ENCODE measurements at places on chromosomes 1 and 21.
A peak's percentile ranks its signal among the peaks of the same experiment; 100 is the strongest.

- DNase-seq: no peak
These were observed 18.9 kb downstream of the FGGY start for GRCh38 chr1:59315529-59316463.

- no peak for DNase-seq
These were observed 86.5 kb upstream of the KAZN start for GRCh38 chr1:14511796-14512585.

DNA sequence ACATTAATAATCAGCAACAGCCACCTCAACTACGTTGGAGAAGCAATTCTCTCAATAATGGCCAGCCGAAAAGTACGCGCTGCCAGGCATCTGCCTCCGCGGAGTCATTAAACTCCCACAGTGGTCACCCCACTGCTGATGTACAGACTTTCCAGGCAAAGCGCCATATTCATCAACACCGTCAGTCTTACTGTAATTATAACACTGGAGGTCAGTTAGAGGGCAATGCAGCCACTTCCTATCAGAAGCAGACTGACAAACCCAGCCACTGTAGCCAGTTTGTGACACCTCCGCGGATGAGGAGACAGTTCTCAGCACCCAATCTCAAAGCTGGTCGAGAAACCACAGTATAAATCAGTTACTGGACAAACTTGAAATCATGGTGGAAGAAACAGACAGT is 93.9 kb downstream of the KIF1B start:
- DNase-seq: no peak

GRCh38 chr1:58779801-58780382 is 4.0 kb downstream of the JUN start:
- DNase-seq: peak; percentile 74

GRCh38 chr1:217389895-217390294 is 241.0 kb downstream of the GPATCH2 start:
- no peak for DNase-seq
